Activated CD8-positive, alpha-beta memory T cell treated with anti-CD3 and anti-CD28 coated beads, Interleukin-2, amount 10 ng/mL, durations not matched to agents 7 days and 5 days (primary cell): ENCODE measurements at places on chromosomes 1 and 21. TPM values are rescaled to one million over a fixed set of nuclear protein-coding genes. Genes with fewer than 3 reads are reported as not detected.
A peak's percentile ranks its signal among the peaks of the same experiment; 100 is the strongest.

The RASSF5 gene
- total RNA-seq: 216 TPM

The CNKSR1 gene
- total RNA-seq: 1.5 TPM

The TEDDM1 gene
- not detected for total RNA-seq

The OR10J1 gene
- not detected for total RNA-seq

The ACKR1 gene
- not detected for total RNA-seq

The ASAP3 gene
- total RNA-seq: not detected

The CCDC17 gene
- 2.5 TPM for total RNA-seq

The TMEM52 gene
- total RNA-seq: not detected

The MARK1 gene
- total RNA-seq: not detected

DNA sequence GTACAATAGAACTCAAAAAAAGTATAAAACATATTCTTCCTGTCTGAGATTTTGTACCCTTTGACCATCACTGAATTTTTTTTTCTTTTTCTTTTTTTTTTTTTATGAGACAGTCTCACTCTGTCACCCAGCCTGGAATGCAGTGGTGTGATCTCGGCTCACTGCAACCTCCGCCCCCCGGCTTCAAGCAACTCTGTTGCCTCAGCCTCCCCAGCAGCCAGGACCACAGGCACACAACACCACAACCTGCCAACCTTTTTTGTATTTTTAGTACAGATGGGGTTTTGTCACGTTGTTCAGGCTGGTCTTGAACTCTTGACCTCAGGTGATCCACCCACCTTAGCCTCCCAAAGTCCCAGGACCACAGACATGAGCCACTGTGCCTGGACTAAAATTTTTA, 10.4 kb downstream of the SDCCAG8 start:
- no peak for DNase-seq

DNA sequence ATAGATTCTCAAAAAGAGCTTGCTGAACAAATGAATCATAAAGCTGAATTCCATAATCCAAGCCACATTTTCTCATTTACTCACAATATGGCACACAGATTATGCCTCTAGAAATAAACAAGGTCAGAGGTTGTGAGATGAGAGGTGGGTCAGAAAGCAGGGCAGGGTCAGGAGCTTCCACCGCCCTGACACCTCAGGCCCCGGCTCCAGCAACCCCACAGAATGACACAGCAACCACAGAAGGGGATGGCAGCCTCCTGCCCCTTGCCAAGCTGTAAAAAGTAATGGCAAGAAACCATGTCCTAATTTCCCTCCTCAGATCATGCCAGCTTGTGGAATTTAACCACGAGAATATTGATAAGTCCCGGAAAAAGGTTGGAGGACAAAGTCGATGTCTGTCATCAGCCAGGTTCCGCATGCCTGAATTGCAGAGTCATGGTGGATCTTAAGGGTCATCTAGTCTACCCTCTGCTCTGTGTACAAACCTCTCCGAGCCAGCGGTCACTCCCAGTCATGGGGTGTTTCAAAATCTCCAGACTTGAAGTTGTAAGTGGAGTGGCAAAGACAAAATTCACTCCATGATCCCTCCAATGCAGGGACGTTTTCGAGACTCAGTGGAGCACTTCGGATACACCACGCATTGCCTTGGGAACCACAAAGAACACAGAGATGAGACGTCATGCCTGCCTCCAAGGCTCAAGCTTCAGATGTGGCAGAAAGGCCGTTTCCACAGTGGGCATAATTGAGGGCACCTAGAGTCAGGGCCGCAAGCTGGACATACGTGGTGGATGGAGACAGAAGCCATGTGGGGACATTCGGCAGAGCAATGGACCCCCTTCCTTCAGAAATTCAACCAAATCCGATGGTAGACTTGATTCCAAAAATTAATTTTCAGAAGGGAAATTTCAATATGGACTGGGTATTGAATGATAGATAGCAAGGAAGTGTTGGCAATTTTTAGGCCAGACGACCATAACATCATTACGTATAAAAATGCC, 254.0 kb downstream of the TOMM20 start:
- no peak for DNase-seq

- peak; percentile 22 for DNase-seq
Observed at GRCh38 chr1:7420470-7421100, 350.5 kb upstream of the VAMP3 start.

GRCh38 chr1:213136190-213136917, 85.3 kb downstream of the RPS6KC1 start:
- DNase-seq: no peak

GRCh38 chr1:165928075-165928731, 100.8 kb downstream of the UCK2 start:
- DNase-seq: peak; percentile 63

DNA sequence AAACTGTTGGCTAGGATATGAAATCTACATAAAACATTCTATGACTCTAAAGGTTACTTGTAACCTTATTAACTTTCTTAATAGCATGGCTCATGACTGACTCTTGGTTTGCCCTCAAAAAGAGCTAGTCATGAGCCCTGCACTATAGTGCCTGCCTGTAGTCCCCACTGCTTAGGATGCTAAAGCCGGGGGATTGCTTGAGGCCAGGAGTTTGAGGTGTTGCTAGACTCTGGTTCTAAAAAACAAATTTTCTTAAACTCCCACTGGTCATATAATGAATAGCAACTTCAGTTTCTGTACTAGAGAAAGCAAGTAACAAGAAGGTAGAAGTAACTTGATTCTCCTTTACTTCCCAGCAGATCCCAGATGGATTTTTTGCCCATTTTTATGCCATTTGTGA, 15.8 kb upstream of the NEXN start:
- DNase-seq: no peak

DNA sequence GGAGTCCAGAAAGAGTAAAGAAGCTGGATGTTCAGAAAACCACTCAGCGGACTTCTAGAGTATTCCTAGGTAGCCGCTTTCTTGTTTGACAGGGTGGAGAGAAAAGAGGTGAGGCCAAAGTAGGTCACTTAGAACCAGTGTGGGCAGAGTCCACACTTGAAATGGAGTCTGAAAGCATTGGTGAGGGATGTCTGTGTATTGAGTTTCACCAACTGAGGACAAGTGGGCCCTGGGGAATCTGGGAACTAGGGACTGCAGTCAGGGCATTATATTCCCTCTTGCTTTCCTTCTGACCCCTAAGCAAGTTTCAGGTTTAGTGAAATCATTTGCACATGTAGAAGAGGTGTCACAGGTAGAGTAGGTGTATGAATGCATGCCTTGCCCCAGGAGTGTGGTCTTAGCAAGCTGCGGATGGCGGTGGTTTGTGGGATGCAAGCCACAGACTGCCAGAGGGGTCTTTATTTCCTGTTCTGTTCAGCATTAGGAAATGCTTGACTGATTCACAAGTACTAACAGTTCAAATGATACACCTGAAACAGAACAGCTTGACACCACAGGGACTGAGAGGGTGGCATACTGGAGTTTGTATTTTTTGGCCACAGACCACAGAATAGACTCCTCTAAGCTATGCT, 1.1 kb upstream of the GNG12 start:
- DNase-seq: no peak

- DNase-seq: no peak
Observed at GRCh38 chr1:116988908-116989307, 12.7 kb upstream of the CD101 start.

GRCh38 chr1:209648346-209648745, 3.9 kb downstream of the LAMB3 start:
- DNase-seq: no peak

- no peak for DNase-seq
Observed at GRCh38 chr1:5513179-5513578, 479.0 kb downstream of the NPHP4 start.

- no peak for DNase-seq
Observed at GRCh38 chr1:2194319-2194897, at the start of gene FAAP20. Gene FAAP20 (minus strand): TSS chr1:2194772. CDS start chr1:2194749, 23 bp downstream.

DNA sequence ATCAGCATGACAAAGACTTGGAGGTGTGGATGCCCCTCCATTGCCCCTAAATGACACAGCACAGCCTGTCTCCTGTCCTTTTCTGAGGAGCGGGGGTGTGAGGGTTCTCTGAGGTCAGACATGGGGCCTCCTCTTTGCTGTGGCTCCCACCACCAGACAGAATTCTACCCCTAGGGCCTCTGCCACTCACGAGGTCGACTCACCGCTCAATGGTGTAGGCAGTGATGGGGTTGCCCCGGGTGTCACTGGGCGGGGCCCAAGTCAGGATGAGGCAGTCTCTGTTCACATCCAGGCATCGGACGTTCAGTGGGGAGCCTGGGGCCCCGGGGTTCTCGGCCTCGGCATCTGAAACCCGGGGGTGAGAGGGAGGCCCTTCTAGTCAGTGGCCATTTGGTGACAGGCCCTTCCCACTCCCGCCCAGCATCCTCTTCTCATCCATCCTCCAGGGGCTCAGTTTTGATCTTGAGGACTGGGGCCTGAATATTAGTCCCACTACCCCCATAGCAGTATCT, 19.9 kb downstream of the MYOM3 start:
- DNase-seq: no peak

GRCh38 chr1:155120253-155120652, 7.4 kb upstream of the EFNA1 start:
- DNase-seq: no peak

DNA sequence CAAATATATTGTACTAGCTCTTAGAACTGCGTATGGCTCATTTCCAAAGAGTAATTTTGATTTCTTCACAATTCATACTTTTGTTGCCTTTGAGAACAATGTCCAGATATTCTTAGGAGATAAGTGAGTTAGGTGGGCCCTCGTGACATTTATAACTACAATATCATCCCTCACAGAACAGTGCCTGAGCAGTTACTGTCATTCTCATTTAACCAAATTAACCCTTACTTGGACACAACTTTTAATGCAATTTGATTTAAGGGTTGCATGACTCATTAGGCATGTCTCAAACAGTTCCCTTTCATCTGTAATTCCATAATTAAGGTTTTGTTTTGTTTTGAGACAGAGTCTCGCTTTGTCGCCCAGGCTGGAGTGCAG, 68.1 kb upstream of the DNAH14 start:
- no peak for DNase-seq

DNA sequence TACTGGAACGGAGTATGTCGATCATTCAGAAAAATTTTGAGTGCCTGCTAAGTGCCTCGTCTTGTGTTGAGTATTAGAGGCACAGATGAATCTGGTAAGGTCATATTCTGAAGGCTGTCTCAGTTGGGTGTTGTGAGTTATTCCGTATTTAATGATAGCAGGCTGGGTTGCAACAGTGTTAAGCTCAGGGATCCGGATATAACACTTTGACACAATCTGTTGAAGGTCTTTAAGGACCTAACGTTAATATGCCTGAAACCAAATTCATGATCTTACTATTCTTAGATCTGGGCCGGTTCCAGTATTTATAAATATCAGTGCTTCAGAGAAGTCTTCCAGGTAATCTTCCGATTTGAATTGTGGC, 555 bp downstream of the PRPF38A start:
- no peak for DNase-seq

- DNase-seq: no peak
Observed at GRCh38 chr1:18452550-18452949, 28.2 kb upstream of the KLHDC7A start.

GRCh38 chr1:155192346-155193274, 15.1 kb downstream of the THBS3 start:
- DNase-seq: no peak

GRCh38 chr1:95650631-95651030, 416.6 kb downstream of the RWDD3 start:
- no peak for DNase-seq

GRCh38 chr1:206699000-206699586, 14.4 kb downstream of the MAPKAPK2 start:
- DNase-seq: no peak

GRCh38 chr1:51679435-51679834, 62.5 kb downstream of the OSBPL9 start:
- DNase-seq: no peak

GRCh38 chr1:244659694-244660093, 6.8 kb downstream of the DESI2 start:
- DNase-seq: no peak

DNA sequence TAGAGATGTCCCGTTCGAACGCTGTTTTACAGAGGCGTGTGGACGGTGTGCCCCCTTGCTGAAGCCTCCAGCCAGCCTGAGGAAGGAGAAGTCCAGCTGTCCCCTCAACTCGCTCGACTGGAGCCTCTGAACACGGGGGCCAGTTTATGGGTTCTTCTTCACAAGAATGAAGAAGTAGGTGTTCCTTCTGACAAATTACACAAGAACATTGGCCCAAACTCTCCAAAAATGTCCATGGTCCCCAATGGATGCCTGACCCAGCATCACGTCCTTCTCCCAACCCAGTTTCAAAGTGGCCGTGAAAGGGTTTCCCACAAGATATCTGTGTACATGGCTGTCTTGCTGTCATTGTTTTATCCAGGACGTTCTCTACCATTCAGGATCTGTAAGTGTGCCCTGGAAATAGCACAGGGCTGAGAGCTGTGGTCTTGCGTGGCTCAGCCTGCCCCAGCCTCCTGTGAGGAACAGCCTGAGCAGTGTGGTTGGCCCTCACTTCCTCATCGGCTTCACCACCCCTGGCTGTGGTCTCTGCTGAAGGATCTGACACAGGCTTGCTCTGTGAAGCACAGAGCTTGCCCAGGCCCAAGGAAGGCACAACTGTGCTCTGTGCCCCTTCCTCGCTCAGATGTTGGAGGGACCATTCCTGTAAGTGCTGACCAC, 1.0 kb upstream of the S100B start:
- DNase-seq: peak; percentile 87

DNA sequence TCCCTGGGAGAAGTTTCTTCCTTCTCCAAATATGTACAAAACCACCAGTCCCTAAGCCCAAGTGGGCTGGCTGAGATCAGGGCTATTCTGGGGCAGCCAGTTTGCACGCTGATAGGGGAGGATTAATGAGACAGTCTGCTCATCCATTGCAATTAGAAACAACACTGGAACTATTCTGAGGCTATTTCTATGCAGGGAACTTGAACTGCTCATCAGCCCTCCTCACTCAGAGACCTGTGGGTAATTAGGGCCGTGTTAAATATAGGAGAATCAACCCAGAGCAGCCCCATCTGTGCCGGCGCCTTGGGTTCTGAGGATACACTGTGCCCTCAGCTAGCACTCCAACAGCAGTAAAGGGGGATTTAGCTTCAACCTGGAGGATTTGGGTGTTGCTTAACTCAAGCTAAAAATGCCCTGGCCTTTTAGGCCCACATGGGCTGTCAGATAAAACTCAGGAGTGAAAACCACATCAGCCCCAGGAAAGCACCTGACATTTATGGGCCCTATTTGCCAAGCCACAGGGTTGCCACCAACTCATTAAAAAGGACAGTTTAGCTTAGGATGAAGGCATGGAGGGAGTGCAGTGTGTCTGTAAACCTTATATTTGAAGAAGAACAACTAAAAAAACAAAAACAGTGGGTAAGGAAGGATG, 53.9 kb downstream of the DUSP10 start:
- no peak for DNase-seq

DNA sequence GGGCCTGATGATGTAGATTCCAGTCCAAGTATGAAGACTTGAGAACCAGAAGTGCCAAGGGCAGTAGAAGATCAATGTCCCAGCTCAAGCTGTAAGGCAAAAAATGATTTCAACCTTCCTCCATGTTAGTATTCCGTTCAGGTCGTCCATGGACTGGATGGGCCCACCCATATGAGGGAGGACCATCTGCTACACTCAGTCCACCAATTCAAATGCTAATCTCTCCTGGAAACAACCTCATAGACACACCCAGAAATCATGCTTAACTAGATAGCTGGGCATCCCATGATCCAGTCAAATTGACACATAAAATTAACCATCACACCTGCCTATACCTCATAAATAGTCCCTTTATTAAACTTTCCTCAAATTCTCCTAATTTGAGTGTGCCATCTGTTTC, 73.3 kb upstream of the NFASC start:
- DNase-seq: no peak
